Subcutaneous preadipocyte (primary cell): ENCODE measurements at places on chromosomes 6 and 20. TPM values are rescaled to one million over a fixed set of nuclear protein-coding genes. Genes with fewer than 3 reads are reported as not detected.

Gene SLC35D3
- total RNA-seq = not detected in 2 replicates

Gene SLC13A3
- total RNA-seq = 2.5 and 4.4 TPM in 2 replicates

Gene TREML2
- total RNA-seq = not detected in 2 replicates

Gene TINAG
- total RNA-seq = not detected in 2 replicates

Gene CDH26
- under 0.01 TPM in 1 of 2 replicates, not detected in the other for total RNA-seq

Gene BPIFB1
- total RNA-seq = not detected in 2 replicates

Gene ARMH2
- not detected in 2 replicates for total RNA-seq

Gene SPTLC3
- total RNA-seq = 8.5 and 10.0 TPM in 2 replicates

Gene PNPLA1
- not detected in 2 replicates for total RNA-seq

Gene ARG1
- total RNA-seq = not detected in 2 replicates

Gene EYS
- under 0.01 and 0.39 TPM in 2 replicates for total RNA-seq

Gene C6orf52
- total RNA-seq = 0.59 and 1.1 TPM in 2 replicates

Gene FOXC1
- 2.3 and 2.6 TPM in 2 replicates for total RNA-seq

Gene DLL1
- total RNA-seq = 0.73 and 0.78 TPM in 2 replicates

Gene ZNF165
- 0.37 and 0.39 TPM in 2 replicates for total RNA-seq

Gene PTK6
- total RNA-seq = under 0.01 TPM in 1 of 2 replicates, not detected in the other

Gene ZNF341
- total RNA-seq = 1.8 TPM in 2 replicates

Gene PI3
- total RNA-seq = not detected in 2 replicates

Gene CCN2
- total RNA-seq = 1.5 and 10.8 TPM in 2 replicates

Gene OR2H2
- not detected in 2 replicates for total RNA-seq

Gene FAM217A
- total RNA-seq = not detected in 2 replicates

Gene ADGRF1
- not detected in 2 replicates for total RNA-seq

Gene CD24
- 0.20 TPM in 1 of 2 replicates, not detected in the other for total RNA-seq

Gene CRISP2
- total RNA-seq = not detected in 2 replicates

Gene EBF4
- 0.37 TPM in 1 of 2 replicates, not detected in the other for total RNA-seq

Gene LRRC73
- total RNA-seq = 0.37 and 1.4 TPM in 2 replicates

Gene ZNF343
- 11.0 and 16.2 TPM in 2 replicates for total RNA-seq

Gene ENPP5
- 0.78 and 9.6 TPM in 2 replicates for total RNA-seq

Gene CABLES2
- total RNA-seq = 1.1 and 1.6 TPM in 2 replicates

Gene TXLNB
- not detected in 2 replicates for total RNA-seq

Gene ACTR5
- total RNA-seq = 5.5 and 9.8 TPM in 2 replicates

Gene HLA-DRB1
- total RNA-seq = under 0.01 TPM in 1 of 2 replicates, not detected in the other

Gene BNIP5
- not detected in 2 replicates for total RNA-seq

Gene PLG
- total RNA-seq = not detected in 2 replicates

Gene SLC26A8
- total RNA-seq = under 0.01 TPM in 1 of 2 replicates, not detected in the other

Gene PROCR
- 136 and 137 TPM in 2 replicates for total RNA-seq

Gene SOX12
- total RNA-seq = 4.0 and 4.3 TPM in 2 replicates

Gene TRIM26
- 16.5 and 19.4 TPM in 2 replicates for total RNA-seq

Gene CYP24A1
- not detected in 2 replicates for total RNA-seq

Gene CEBPB
- total RNA-seq = 51.8 and 77.6 TPM in 2 replicates

Gene COL11A2
- total RNA-seq = under 0.01 and 0.20 TPM in 2 replicates

Gene PRICKLE4
- total RNA-seq = 1.8 TPM in 1 of 2 replicates, not detected in the other

Gene NRSN1
- not detected in 2 replicates for total RNA-seq

Gene CCN6
- total RNA-seq = not detected in 2 replicates

Gene LINC00237
- total RNA-seq = not detected in 2 replicates

Gene SRMS
- not detected in 2 replicates for total RNA-seq

Gene EDEM2
- 32.7 and 35.0 TPM in 2 replicates for total RNA-seq

Gene WRNIP1
- 26.5 and 41.1 TPM in 2 replicates for total RNA-seq

Gene TNXB
- 99.6 and 179 TPM in 2 replicates for total RNA-seq

Gene ID4
- 0.37 and 0.59 TPM in 2 replicates for total RNA-seq

Gene SLPI
- not detected in 2 replicates for total RNA-seq

Gene RNF39
- total RNA-seq = not detected in 2 replicates

Gene PRRT1
- under 0.01 and 0.20 TPM in 2 replicates for total RNA-seq

Gene NUP153
- total RNA-seq = 26.8 and 48.3 TPM in 2 replicates

Gene BMP6
- total RNA-seq = 1.1 and 4.7 TPM in 2 replicates

Gene CDSN
- not detected in 2 replicates for total RNA-seq

Gene ADRM1
- total RNA-seq = 112 and 115 TPM in 2 replicates

Gene DPPA5
- not detected in 2 replicates for total RNA-seq
